ENCODE measurements at places on chromosomes 5 and 9.

DNA sequence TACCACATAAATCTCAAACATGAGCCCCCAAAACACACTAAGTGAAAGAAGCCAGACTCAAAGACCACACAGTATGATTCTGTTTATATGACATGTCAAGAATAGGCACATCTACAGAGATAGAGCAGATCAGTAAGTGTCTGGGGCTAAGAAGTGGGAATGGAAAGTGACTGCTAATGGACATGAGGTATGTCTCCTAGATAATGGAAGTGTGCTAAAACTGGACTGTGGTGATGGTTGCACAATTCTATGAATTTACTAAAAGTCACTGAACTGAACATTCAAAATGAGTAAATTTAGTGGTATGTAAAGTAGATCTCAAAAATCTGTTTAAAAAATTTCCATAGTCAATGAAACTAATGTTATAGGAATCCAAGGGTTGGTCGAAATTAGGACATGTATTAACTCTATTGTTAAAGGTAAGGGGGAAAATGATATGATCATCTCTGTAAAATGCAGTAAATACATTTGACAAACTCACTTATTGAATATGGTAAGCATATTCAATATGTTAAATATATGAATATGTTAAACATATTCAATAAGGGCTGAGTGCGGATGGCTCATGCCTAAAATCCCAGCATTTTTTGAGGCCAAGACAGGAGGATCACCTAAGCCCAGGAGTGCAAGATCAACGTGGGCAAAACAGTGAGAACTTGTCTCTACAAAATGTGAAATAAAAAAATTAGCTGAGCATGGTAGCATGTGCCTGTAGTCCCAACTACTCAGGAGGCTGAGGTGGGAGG is 51.7 kb downstream of the NUP155 start:
- DNase-seq, result peak; percentile 2

DNA sequence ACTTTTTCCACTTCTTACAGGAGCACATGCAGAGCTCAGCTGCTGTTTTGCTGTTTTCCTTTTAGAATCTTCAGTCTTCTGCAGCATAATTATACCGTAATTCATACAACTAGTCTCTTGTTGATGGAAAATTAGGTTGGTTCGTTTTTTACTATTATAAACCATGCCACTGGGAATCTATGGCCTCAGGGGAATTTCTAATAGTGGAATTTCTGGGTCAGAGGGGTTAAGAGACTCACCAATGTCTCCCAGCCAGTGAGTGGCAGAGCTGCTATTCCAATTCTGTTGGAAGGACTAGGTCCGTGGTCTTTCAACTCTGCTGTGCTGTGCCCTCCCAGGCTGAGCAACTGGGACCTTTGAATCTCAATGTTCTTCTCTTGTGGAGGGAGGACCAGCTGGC is 282.5 kb downstream of the ZSWIM6 start:
- no peak for DNase-seq

DNA sequence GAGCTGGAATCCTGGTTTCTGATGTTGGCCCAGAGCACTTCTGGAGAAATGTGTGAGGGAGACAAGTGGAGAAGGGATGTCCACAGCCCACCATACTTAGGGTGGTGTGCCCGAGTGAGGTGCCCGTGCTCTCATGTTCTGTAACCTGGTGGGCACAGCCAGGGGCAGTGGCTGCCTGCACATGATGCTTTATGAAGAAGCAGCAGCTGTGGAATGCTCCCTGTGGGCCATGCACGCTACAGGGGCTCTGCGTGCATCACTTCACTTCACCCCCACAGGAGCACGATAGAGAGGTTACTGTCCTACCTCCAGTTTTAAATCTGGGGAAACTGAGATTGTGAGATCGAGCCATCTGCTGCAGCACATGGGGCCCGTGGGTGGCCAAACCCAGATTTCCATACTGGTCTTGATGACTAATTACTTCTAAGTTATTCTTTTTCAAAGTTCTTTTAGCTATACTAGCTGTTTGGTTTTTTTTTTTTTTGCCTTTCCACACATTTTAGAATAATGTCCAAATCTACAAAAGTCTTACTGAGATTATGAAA is 441.6 kb downstream of the GADD45G start:
- no peak for DNase-seq

- DNase-seq, result peak; percentile 24
Observed at GRCh38 chr5:126234563-126235195, 188.5 kb upstream of the GRAMD2B start.

- DNase-seq, result no peak
Observed at GRCh38 chr5:2329741-2330140, 421.7 kb downstream of the IRX2 start.

Measured in GM23248 (cell line).